ENCODE measurements at places on chromosomes 1 and 21.

GRCh38 chr21:46344219-46344915, 20.4 kb downstream of the PCNT start:
- no peak for DNase-seq

GRCh38 chr21:15022608-15023261, 42.1 kb downstream of the NRIP1 start:
- DNase-seq = no peak

DNA sequence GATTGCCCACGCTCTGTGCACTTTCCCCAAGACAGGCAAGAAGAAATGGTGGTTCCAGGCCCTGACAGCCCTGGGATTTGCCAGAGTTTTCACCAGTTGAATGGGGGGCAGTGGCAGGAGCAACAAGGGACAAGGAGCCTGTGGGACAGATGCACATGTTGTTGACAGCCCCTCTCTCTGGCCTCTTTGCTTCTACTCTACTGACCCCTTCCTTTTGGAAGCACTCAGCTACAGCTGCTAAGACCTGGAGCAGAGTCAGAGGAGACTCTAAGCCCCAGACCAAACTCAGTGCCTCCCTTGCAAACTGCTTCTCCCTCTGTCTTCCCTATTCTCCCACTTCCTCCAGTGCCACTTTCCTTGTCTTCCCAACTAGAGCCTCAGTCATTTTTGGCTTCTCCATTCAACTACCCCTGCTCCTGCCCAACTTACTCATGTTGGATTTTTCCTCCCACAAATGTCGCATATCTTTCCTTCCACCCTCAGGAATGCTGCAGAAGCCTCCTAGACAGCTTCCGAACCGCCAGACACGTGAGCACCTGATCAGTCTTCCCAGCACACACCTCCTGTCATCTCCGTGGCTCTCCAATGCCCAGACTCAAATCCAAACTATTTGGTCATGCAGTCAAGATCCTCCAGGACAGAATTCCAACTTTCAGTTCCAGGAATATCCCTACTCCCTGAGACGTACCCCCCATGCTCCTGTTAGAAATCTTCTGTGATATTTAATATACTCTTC, 9.1 kb downstream of the INKA2 start:
- DNase-seq = no peak

DNA sequence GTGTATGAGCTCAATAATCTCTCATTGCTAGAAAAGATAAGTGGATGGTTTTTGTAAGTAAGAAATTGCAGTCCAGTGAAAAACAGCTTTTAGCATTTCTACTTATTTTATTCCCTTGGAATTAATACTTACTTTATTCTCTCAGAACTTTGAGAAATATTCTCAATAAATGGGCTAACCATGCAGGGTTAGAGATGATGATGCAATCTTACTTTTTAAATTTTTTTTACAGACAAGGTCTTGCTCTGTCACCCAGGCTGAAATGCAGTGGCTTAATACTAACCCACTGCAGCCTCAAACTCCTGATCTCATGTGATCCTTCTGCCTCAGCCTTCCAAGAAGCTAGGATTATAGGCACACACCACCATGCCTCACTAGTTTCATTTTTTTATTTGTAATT, 440.8 kb upstream of the ZP4 start:
- no peak for DNase-seq

DNA sequence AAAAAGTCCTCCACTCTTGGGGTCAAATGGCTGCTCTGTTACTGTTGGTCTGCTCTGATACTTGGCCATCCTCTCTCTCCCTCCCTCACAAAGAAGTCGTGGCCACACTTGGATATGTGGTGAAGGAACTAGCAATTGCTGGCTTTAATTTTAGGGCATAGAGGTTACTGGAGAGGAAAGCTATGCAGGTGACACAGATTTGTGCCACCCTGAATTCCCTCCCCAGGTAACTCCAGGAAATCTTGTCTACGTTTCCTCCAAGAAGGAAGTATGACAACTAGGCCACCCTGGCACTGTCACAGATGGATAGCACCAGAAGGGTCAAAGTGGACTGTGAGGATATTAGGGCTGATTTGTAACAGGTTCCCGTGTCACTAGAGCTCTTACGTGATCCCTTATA, 36.0 kb downstream of the XCL2 start:
- DNase-seq = no peak

DNA sequence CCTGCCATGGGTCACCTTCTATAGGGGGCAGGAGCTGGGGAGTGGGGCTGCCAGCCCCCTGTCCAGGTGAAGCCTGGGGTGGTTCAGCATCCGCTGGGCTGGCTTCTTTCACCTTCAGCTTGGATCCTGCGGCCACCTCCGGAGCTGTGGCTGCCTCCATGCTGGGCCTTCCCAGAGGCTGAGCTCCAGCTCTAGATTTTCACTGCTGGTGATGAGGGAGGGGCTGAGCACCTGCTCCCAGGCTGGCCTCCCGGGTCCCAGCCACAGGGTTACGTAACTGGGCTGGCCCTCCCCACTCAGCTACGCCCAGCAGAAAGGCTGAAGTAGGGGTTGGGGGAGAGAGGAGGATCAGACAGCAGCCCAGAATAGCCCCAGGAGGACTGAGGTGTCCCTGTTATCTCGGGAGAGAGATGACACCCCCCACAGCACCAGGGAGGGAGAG, at the start of gene MYBPHL:
Gene MYBPHL (minus strand): TSS at position 180 of the 442 bp plus-strand sequence. CDS start 20 bp downstream, at position 160.
- DNase-seq = no peak

DNA sequence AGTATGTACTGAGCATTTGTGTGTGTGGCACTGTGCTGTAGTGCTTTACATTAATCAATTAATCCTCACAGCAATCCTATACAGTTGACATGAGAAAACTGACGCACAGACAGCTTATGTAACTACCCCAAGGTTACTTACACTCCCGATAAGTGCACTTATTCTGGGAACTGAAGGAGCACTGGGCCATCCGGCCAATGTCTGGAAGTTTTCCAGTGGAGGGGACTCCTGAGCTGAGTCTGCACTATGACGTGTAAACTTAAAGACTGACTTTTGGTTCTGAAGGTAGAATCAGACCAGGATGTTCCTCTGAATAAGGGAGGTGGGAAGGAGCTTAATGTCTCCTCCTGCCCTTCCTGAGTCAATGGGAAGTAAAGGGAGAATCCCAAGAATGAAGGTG, 12.2 kb downstream of the TRABD2B start:
- DNase-seq = no peak

- no peak for DNase-seq
These were observed 85.1 kb downstream of the VAV3 start for GRCh38 chr1:107879927-107880326.

GRCh38 chr1:231139125-231139649, 22.7 kb upstream of the TRIM67 start:
- peak; percentile 53 for DNase-seq

DNA sequence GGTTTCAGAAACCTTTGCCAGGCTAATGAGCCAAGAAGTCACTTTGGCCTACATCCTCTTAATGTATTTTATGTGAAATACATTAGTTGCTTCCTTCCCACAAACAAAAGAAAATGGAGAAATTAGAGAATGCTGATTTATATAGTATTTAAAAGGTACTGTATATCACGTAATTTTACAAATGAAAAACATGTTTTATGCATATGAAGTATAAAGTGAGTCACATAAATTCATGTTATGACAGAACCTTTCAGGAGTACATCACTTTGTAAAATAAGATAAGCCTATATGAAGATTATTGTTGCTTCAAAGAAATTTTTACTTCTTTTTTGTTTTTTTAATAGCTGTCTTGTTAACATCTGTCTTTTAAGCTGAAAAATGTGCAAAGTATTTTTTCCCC, 4.6 kb downstream of the DR1 start:
- no peak for DNase-seq

DNA sequence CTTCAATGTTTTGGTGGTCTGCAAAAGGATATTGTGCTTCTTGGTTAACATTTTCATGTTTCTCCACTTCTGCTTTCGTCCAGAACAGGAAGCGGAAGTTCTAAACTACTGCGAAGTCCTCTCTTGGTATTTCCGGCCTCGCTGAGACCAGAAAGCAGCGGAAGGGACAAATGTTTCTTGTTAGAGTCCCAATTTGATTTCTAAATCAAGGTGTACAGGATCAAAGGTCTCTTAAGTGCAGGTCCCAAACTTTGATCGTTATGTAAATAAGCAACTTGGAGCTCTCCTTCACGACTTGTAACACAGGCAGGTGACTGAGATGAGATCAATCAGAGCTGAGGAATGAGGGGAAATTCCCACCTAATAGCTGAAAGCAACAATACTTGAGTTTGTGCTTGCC, 40.1 kb upstream of the HMCN1 start:
- DNase-seq = no peak

DNA sequence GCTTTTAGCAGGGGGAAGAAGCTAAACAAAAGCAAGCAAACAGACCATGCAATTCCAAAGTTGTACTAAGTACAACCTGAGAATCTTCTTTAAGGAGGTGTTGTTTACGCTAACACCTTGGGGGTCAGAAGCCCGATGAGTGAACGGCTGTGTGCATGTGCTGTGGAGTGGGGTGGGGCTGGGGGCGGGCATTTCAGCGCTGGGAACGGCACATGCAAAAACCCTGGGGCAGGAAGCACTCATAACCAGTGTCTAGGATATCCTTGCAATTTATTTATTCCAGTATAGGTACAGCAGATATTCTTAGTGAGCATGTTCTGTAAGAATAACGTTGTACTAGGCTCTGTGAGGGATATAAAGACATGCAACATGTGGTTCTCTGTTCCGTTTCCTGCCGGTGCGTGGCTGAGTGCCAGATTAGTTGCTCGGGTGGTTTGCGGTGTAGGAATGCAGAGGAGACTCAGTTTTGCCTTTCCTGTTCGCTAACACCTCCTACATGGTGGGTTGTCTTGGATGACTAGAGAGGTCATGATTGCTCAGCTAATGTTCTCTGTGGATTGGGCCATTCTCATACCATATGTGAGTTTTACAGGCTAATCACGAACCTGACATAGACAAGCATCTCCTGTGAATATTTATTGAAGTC, 3.7 kb downstream of the FASLG start:
- DNase-seq = peak; percentile 11

DNA sequence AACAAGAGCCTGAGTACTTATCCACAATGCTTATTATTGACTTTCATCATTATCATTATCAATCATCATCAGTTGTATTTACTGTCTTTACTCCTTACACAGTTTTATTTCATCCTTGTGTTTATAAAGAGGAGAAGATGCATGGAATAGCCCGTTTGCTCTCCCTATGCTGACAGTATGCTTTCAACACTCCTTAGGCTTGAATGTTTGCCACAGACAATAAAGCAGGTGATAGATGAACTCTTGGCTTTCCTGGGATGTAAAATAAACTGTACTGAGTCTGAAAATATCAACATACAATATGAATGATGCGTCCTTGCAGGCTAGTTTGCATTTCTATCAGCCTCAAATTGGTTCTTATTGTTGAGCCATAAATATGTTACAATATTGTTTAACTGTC, 891.8 kb upstream of the NCAM2 start:
- DNase-seq = no peak

DNA sequence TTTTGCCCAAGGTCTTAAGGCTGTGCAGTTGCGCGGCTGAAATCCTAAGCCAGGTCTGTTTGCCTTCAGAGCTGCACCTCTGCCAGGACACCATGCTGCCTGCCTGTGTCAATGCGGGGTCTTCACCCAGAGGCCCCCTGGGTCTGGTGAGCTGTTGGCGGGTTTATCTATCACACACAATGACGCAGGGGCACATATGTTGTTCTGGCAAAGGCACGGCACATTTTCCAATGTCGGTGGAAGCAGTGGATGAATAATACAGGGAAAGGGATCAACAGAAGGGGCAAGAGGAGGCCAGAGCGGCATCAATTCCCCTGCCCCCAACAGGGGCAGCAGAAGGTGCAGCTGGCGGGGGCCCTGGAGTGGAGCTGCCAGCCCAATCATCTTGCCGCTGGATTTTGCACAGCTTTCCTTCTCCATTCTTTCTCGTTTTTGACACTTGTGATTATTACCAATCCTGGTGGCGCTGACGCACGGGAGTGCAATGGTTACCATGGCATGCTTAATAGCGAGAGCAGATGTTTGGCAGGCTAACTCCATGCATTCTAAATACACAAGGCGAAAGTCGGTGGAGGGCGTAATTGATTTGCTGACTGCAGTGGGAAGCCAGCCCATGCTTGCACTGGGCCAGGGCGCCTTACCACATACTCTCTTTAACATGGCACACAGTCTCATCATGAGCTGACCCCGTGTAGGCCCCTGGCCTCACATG, 45.8 kb upstream of the CYP2J2 start:
- peak; percentile 65 for DNase-seq

GRCh38 chr21:45640888-45641479, 2.5 kb upstream of the PCBP3 start:
- no peak for DNase-seq

DNA sequence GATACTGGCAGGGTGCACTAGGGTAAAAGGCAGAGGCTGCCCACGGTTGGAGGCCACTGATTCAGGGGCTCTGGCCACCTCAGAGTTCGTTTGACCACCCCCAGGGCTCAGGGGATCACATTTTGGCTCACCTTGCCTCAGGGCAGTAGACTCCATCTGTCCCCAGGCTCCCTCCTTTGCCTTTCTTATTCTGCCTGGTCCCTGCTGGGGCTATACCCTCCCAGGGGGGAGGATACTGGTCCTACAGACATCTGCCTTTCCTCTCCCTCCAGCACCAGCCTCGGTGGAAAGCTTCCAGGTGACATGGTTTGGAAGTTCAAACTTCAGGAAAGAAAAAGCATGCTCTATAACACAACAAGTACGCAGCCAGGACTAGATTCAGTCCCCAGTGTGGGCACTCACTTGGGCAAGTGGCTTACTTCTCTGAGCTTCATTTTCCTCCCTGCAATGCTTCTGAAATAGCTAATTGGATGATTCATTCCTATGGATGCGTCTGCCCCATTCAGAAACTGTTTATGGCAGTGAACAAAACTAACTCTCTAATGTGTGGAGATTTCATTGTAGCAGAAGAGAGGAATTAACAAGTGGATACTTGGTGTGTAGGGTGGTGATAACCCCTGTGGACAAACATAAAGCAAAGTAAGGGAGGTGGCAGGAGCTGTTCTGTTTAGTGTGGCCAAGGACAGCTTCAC, 154.8 kb downstream of the TRABD2B start:
- DNase-seq = no peak

Data from muscle of arm (tissue), 14 donors.